ENCODE measurements at places on chromosomes 12 and 14.

DNA sequence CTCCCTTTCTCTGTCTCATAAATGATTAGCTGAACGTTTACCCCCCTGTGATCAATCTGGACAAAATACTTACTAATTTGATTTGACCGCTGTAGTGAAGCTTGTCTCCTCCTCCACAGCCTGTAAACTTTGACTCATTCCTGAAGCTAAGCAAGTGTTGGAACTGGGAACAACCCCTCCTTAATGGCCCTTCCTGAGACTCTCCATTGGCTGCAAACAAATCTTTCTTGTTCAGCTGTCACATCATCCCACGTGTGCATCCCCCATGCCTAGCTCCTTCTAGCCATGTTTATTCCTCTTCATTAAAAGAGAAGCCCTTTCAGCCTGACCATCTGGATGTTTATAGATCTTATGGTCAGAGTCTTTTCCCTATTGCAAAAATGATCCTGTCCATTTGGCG is 281.2 kb downstream of the RGS6 start:
- DNase-seq: no peak

- DNase-seq: no peak
Observed at GRCh38 chr14:34684578-34684977, 29.8 kb downstream of the CFL2 start.

DNA sequence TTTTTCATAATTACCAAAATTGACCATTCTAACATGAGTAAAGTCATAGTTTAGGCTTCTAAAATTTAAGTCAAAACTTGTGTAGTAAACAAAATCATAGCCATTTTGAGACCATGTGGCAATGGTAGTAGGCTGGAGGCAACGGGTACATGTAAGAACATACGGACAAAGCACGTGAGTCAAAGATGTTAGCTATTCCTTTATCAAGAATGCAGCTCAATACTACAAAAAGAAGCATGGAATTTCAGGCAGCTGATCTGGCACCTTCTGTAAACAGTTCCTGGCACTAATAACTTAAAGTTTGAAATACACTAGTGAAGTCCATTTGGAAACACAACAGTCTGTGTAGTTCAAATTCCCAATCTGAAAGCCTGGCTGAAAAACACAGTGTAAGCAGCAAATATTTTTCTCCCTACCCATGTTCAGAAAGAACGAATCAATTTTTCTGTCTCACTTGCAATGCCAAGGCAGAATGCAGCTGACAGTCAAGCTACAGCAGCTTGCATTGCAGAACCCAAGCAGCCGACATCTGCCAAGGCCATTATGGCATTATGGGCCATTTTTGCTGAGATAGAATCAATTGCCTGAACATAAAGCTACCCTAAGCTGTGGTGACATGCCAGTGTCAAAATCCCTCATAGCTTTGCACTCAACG is 29.3 kb downstream of the MYF5 start:
- peak; percentile 14 for DNase-seq

DNA sequence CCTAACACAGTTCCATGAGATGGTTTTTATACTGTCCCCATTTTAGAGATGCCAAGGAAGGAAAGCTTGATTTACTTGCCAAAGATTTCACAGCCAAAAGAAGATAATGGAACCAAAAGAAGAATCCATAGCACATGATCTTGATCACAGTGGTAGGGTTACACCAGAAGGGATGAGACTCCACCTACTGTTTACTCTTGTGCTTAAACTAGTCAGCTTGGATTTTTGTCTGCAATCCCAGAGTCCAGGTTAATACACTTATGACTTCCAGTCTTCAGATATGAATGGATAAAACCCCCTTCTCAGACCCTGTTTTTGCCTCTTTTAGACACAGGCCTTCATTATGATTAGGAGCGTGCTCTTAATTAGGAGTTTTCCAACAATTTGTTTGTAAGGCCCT is 454.2 kb downstream of the AEBP2 start:
- DNase-seq: no peak

- DNase-seq: no peak
Observed at GRCh38 chr12:101001669-101002068, 207.1 kb downstream of the ANO4 start.

GRCh38 chr14:92646952-92647796 is 101.3 kb downstream of the LGMN start:
- DNase-seq: peak; percentile 55

- DNase-seq: peak; percentile 56
Observed at GRCh38 chr12:5432011-5432400, at the start of gene NTF3. TSS of gene NTF3 (plus strand) at chr12:5432108. CDS start at chr12:5432325, 217 bp downstream.

GRCh38 chr12:52631676-52632459 is 13.5 kb upstream of the KRT73 start:
- DNase-seq: no peak

DNA sequence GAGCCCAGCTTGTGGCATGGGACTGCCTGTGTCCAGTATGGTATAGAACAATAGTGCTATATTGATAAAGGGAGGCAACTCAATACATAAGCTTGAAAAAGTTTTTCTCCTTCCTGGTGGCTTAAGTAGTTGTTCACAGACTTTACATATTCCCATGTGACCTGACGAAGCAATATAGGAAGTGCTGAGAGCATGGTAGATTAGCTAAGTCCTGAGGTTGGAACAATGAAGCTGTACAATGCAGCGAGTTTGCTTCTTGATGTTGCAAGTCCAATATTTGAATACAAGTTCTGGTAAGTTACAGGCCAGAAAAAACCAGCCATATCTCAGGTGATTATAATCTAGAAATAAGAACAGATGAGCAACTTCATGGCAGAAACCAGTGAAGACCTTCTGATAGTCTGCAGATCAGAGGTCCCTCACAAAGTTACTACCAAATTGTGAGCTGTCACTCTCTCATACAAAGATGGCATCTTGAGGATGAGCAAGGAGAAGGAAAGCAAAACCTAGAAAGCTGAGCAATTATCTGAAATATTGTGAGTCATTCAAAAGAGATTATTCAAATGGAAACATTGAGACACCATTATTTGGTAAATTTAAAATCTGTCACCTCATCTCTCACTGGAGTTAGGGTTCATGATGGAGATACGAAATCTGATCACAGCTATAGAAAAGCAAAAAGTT is 72.9 kb upstream of the BTG1 start:
- no peak for DNase-seq

DNA sequence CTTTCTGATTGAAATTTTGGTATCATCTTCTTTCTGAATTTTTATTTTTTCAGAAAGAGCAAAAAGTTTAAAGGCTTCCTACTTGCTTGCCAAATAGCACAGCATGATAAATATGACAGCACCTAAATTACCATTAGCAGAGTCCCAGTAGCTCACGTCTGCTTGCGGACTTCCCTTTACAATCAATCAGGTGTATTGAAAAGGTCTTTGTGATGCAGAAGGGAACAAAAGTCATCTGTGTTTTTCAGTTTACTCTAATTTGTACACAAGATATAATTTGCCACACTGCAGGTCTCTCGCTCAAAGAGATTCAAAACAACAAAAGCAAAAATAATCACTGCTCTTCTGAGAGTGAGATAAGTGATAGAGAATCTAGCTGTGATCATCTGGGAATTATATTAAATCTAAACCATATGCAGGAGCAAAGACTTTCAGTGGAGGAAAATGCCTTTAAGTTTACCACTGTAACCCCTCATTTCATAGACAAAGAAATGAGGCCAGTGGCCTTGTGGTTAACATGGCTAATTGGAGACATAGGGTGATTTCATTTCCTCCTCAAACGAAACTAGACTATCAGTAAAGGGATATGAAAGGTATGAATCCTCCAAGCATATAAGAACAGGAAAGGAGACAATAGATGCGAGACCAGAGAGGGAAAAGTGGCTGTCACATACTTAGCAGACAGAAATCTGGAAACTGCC is 240.8 kb upstream of the TMPO start:
- DNase-seq: no peak

GRCh38 chr12:12628013-12628412 is 16.3 kb downstream of the CREBL2 start:
- DNase-seq: no peak

GRCh38 chr14:91545946-91546716 is 36.0 kb upstream of the PPP4R3A start:
- no peak for DNase-seq
